ENCODE measurements at places on chromosomes 3 and 15.

- DNase-seq: no peak
These were observed at the start of gene HCN4 for GRCh38 chr15:73368301-73369136. HCN4 (minus strand) TSS chr15:73368958; CDS start chr15:73368270, 688 bp downstream.

DNA sequence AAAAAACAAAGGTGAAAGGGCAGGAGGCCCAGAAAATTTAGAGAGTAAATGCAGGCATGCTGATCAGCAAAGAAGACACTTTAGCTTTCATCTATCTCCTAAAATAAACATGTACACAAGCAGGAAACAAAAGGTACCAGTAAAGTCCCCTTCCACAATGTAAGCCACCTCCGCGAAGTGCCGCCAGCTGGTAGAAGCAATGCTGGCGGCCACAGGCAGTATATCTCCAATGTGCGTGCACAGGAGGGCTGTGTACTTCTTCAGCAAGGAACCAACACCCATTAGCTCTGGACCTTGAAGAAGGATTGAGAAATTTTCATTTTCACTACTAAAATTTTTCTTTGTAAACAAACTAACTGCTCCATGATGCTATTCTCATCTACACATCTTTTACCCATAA lies 75.4 kb downstream of the HERC2 start:
- DNase-seq: no peak

DNA sequence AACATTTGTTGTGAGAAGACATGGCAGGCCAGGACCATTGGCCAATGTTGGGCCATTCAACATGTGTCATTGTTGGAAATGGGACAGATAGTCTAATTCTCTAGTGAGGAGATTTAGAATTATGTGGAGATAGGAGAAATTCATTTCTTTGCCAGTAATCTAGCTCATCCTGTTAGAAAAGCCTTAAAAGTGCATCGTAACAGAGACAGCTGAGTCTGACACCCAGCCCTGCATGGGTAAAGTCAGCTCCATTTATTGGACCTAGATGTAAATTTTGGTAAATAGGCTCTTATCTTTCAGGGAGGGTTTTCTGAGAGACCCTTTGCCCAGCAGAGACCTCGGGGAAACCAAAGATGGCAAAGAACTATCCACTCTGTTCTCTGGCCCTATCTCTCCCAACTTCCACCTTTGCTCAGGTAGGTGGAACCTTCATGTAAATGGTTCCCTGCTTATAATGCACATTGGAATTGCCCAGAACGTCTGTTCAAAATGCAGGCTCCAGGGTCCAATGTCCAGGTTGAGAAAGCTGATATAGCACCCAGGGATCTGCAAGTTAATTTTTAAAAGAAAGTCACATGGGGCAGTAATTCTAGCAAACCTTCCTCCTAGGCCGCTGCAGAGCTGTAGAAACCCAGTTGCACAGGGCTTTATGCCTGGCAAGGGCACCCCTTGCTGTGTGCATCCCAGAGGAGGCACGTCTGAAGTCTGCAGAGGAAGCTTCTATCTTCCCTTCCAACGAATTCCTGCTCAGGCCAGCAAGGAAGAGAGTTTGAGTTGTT lies 365.9 kb upstream of the PROK2 start:
- no peak for DNase-seq

DNA sequence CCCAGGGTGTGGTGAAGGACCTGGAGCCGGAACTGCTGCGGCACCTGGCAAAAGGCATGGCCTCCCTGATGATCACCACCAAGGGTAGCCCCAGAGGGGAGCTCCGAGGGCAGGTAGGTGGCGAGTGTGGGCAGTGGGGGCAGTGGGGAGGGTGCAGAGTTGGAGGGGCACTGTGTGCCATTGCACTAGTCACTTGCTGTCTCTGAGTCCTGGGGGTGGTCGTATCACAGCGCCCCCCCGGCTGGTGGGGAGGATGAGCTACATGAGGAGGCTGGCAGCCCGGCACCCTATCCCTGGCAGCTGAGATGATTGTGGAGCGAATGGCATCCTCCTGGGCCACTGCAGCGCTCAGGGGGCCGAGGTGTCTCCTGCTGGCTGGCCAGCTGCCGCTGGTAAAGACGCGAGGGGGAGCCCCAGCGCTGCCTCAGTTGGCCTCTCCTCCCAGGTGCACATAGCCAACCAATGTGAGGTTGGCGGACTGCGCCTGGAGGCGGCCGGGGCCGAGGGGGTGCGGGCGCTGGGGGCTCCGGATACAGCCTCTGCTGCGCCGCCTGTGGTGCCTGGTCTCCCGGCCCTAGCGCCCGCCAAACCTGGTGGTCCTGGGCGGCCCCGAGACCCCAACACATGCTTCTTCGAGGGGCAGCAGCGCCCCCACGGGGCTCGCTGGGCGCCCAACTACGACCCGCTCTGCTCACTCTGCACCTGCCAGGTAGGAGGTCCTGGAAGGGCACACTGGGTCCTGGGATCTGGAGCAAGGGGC lies 6.4 kb downstream of the CHRD start:
- no peak for DNase-seq

DNA sequence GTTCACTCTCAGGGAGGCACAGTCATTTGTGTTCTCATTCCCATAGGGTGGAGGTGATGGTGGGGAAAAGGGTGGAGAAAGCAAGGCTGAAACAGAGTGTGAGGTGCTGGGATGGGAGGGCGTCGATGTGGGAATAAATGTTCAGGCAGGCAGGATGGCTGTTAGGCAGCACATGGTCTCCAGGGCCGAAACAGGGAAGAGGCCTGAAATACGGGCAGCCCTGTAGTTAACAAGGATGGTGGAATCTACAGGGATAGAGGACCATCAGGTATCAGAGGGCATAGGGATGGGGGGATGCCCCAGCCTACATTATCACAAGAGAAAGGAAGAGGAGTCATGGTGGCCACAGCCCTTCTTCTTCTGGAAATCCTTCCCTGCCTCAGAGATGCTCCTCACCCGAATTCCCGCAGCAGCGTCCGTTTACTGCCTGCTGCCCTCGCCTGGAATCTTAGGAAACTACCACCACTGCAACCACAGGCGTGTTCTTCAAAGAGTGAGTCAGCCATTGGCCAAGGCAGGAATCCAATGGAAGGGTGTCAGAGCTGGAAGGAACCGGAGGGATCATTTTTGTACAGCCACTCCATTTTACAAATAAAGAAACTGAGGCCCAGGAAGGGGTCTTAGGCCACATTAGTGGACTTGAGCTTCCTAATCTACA lies 49.7 kb upstream of the POMGNT2 start:
- peak; percentile 79 for DNase-seq

DNA sequence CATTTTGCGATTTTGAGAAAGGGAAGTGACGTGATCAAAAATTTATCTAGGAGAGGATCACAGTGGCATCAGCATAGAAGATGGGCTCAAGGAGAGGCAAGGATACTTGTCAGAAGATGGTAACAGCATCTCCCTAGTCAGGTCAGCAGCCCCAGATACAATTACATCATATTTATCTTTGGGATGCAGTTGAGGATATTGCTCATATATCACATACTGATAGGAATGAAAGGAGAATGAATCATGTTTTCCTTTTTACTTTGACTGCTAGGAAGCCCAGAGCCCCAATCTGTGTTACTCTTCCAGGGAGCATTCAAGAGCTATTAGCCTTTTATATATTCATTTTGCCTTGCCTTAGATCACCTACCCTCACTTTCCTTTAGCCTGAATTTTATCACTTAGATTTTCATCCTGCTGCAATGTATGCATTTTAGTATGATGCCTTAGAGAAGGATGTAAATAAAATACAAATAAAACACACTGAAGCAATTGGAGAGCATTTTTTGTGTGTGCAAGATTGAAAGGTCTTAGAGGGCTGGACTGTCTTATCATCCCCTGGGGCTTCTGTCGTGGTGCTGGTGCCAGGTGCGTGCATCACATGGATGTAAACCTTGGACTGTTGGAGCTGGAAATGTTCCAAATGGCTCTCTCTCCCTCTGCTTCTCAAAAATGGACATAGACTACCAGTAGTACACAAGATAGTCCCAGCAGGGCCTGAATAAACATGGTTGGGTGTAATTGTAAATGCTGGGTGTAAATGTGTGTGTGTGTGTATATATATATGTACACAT lies 40.3 kb downstream of the CORO2B start:
- DNase-seq: peak; percentile 67

- DNase-seq: no peak
These were observed 131.4 kb upstream of the IGSF10 start for GRCh38 chr3:151592287-151592686.

- DNase-seq: no peak
These were observed 101.8 kb upstream of the RBMS3 start for GRCh38 chr3:29178809-29179793.

- peak; percentile 87 for DNase-seq
These were observed at the start of gene ADAMTS17 for GRCh38 chr15:100341750-100342560. ADAMTS17 (minus strand) TSS chr15:100341975; CDS start chr15:100341899, 76 bp downstream.

- no peak for DNase-seq
These were observed 92.7 kb upstream of the OCA2 start for GRCh38 chr15:28191832-28192231.

DNA sequence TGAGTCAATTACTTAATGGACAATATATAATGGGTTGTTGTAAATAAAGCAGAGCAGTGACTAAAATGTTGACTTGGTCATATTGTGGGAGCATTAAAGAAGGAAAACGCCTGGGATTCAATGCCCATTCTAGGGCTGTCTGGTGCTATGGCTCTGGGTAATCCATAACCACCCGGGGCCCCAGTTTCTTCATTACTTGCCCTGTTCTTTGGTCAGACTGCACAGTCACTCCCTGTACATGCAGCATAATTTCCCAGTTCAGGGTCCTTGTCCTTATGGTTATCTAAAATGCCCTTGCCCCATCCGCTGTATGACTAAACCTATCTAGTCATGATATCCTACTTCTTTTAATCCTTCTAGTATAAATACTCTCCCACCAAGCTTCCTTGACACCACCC lies 27.5 kb upstream of the DENND4A start:
- DNase-seq: no peak

DNA sequence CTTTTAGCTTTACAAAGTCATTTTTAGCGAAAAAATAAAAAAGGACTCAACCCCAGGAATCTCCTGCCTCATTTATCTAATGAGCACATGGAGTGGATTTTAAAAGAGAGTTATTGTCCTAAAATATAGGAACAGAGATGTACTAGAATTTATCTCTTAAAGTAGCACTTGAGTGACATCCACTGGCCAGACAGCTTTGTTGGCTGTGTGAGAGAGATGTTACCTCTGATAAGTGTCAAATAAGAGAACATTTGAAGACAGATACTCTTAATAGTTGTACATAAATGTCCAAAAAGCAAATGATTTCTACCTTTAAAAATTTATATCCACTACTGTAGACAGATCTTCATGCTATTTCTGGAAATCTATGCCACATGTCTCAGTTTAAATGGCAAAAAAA lies 12.3 kb upstream of the MFSD1 start:
- peak; percentile 52 for DNase-seq

DNA sequence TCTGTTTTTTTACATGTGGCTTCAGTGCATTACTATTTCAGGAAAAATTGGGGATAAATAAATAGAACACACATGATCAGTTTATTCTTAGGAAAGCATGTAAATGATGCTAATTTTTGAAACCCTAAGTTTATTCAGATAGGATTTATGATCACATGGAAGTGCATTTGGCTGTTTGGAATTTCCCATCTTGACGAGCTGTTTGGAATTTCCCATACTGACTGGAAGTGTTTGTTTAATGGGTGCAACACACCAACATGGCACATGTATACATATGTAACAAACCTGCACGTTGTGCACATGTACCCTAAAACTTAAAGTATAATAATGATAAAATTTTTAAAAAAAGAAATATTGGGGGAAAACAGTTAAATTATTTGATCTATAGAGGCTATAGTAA lies 79.5 kb downstream of the COL6A6 start:
- DNase-seq: no peak

DNA sequence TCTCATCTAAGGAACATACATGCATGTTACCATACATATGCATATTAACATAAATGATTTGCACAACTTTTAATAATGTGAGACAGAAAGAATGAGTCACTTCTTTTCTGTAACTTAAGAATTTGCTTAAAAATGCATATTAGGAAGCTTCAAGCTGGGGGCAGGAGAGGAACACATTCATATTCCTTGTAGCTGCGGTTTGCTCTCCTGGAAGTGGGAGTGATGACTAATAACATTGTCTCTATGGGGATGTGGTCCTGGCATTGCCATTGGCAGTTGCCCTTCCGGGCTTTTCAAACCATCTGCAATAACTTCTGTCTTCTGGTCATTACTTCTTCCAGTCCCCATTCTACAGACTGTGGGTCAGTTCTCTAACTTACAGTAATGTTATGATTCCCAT lies 15.6 kb downstream of the CHST2 start:
- DNase-seq: peak; percentile 93

- no peak for DNase-seq
These were observed 13.7 kb downstream of the C15orf39 start for GRCh38 chr15:75215107-75216004.

DNA sequence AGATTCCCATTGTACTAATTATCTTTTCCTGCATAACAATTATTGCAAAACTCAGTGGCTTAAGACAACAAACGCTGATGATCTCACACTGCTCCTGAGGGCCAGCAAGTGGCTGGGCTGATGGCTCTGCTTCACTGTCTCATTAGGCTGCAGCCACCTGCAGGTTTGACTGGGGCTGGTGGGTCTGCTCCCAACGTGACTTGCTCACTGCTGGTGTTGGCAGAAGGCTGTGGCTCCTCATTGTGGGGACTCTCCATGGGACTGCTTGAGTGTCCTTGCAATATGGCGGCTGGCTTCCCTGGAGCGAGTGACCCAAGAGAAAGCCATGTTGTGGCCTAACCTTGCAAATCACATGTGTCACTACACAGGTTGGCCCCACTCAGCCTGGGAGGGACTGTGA lies 71.1 kb downstream of the PLXNA1 start:
- no peak for DNase-seq

- DNase-seq: no peak
These were observed 173.0 kb downstream of the EBLN2 start for GRCh38 chr3:73234354-73235014.

DNA sequence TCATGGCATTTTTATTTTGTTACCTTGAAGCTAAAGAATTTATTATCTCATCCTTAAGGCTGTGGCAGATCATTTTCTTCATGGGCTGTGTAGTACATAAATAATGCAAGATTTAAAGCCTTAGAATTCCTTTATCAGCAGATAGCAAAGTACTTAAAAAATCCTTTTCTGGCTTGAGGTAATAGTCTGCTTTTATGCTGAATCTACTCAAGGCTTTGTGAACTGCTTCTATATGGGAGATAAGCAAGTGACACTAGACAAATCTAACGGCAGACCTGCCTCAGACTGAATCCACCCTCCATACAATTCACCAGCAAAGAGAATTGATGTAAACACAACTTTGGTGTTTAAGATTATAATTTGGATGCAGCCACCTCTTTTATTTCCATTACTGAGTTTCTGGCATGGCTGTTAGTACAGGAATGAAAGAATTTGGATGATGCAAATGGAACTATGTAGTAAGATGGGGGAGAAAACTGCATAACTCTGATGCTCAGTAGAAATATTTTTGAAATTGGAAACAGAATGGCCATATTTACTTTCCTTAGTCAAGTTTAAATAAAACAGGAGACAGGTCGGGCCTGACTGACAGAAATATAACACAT lies 1121.5 kb downstream of the NAALADL2 start:
- DNase-seq: no peak

GRCh38 chr3:67691207-67691606 lies 36.8 kb upstream of the SUCLG2 start:
- no peak for DNase-seq

GRCh38 chr3:127645371-127646015 lies 16.5 kb downstream of the PODXL2 start:
- DNase-seq: no peak
